ENCODE measurements at places on chromosomes 12 and 14.

GRCh38 chr14:104117341-104118005 lies 20.9 kb upstream of the KIF26A start:
- no peak for DNase-seq

GRCh38 chr12:57233357-57234232 lies 4.1 kb downstream of the SHMT2 start:
- no peak for DNase-seq

DNA sequence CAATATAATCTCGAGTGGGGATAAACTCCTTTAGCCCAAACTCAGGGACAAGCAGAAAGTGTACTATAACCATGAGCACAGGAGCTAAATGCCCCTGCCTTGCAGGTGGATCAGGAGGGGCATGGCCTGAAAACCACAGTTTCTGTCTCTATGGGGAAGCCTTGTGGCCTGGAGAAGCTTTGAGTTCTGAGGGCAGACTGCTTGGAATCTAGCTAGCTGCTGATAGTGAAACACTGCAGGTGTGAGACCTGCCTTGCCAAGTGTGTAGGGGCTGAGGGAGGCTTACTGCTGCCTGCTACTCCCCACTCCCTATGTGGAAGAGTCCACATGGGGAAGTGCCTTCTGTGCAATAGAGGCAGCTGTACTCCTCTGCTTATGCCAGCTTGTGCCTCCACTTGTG lies 352.3 kb upstream of the OR4E1 start:
- DNase-seq, result no peak

- no peak for DNase-seq
Measured at GRCh38 chr14:105267820-105268548, 19.7 kb downstream of the BTBD6 start.

All from activated CD4-positive, CD25-positive, alpha-beta regulatory T cell treated with anti-CD3 and anti-CD28 coated beads, Interleukin-2, amount 50 U/mL, for 16 hours (primary cell).